Neural progenitor cell (in vitro differentiated cells): ENCODE measurements at places on chromosomes 1 and 21.

- DNase-seq: peak; percentile 59
Observed at GRCh38 chr1:2135441-2135841, 59.1 kb downstream of the FAAP20 start.

DNA sequence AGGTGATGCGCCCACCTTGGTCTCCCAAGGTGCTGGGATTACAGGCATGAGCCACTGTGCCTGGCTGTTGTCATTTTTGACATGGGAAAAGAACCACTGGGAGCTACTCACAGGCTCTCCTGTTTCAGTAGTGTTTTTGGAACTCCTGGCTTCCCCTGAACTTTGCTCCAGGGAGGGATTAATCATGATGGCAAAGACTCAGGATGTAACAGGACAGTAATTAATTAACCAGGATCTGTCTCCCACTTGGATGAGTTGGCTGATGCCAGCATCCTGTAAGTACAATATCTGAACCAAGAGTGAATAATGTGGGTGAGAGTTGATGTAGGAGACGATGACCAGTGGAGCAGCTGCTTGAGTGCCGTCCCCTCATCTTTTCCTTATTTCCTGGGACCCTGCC, 4.9 kb downstream of the SFT2D2 start:
- DNase-seq: no peak

DNA sequence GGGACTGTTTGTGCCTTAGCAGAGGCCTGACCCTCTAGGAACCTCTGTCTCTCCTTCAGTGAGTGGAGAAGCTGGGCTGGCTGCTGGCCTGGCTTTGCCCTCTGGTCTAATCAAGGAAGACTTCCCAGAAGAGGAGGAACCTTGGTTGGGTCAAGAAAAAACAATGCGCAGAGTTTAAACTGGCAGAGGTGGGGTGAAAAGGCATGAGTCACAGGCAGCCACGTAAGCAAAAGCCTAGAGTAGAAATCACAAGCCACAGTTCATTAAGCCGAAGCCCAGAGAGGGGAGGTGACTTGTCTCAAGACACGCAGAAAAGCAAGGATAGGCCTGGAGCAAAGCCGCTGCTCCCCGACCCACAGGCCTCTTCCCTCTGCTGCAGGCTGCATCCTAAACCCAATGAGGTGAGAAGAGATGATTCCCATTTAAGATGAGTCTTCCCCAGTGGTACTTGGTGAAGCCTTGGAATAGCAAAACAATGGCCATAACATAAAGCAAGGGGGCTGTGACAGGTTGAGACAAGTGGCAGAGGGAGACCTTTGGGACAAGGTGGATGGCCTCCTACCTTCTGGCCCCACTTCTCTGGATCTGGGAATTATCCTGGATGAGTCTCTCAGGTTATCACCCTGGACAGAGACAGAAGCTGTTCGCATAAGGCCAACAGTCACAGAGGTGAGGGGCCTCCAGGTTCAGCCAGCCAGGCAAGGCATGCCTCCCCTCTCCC, 7.7 kb downstream of the PDZK1IP1 start:
- no peak for DNase-seq

- no peak for DNase-seq
Observed at GRCh38 chr1:214670098-214670497, 67.1 kb downstream of the CENPF start.
